ENCODE measurements at places on chromosomes 7 and 10.
A peak's percentile ranks its signal among the peaks of the same experiment; 100 is the strongest.

DNA sequence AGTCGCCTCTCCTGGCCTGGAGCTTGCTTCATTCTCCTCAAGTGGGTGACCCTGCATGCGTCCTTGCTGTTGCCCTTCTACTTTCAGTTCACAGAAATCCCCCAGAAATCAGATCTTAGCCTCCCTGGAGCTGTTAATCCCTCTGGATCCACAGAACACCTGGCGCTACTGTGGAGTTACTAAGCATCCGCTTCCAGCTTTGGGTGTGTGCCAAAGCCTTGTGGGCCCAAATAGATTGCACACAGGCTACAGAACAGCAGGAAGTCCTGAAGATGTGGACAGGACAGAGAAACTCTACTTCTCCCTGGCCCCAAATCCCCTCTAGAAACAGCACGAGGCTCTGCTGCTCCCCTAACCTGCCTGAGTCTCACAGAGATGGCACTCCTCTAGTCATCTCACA lies 36.6 kb upstream of the PDLIM1 start:
- peak; percentile 84 for DNase-seq

DNA sequence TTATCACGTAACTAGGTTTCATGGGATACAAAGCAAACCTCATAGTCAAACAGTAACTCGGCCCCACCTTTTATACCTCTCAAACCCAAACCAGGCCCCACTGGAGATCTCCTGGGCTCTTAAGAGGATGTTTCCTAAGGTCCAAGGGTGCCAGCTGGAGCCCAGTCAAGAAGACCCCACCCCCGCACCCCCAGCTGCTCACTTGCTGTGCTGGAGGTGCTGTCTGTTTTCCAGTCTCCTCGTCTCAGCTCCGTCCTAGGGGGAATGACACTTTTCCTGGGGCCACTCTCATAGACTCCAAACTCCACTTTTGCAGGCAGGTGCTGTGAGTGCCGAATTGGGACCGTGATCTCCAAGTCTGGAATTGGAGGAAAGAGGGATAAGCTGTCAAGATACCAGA lies 22.7 kb upstream of the TM9SF3 start:
- no peak for DNase-seq

- DNase-seq, result no peak
Observed at GRCh38 chr7:116710764-116711452, 38.9 kb downstream of the MET start.

- peak; percentile 19 for DNase-seq
Observed at GRCh38 chr7:146090023-146090645, 26.5 kb upstream of the CNTNAP2 start.

DNA sequence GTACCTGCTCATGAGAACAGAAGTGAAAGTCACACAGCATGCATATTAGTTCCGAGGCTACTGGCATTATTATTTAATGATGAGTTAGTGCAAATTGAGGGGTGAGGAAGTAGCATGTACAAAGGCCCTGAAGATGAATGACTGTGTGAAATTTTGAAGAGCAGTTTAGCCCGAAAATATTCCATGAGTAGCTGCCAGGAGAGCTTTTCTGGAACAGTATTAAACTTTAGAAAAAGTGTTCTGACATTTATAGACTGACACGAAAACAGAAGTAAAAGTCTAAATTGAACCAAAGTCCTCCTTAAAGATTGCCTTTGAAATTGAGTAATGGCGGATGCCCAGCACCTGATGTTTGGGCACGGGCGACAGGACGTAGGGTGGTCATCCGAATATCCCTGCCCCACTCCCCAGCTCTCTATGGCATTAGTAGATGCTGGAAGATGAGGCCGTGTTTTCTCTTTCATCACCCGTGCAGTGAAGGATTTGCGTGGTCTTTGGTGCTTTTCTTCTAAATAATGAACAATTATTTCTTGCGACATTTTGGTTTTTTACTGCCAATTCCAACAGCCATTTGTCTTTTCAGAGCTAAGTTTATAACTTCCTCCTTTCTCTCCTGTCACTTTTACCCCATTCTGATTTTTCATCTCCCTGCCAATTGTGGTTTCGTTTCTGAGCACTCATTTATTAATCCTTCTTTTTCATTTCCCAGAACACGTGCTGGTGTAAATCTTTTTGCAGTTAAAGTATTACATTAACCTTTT lies 192.6 kb downstream of the MGMT start:
- DNase-seq, result peak; percentile 39
